NCI-H187 (cell line): ENCODE measurements at places on chromosomes 2 and 18.

DNA sequence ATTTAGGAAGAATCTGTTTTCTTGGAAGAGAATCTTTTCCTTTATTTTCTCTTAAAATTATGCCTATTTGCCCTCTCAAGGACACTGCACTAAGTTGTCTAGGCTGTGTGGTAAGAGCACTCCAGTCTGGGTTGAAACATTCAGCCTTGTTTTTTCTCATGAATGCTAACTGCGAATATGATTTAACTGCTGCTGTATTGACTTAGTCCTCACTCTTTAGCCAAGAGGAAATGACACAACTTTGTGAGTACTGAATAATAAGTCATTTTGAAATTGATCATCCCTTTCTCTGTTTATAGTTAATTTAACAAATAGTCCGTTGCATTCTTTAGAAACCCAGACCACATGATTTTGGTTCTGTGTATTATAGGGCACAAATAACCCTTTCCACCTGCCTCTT, 4.5 kb upstream of the RND3 start:
- DNase-seq, result no peak

- no peak for DNase-seq
Measured at GRCh38 chr2:46298522-46299353, 1.5 kb downstream of the EPAS1 start.

DNA sequence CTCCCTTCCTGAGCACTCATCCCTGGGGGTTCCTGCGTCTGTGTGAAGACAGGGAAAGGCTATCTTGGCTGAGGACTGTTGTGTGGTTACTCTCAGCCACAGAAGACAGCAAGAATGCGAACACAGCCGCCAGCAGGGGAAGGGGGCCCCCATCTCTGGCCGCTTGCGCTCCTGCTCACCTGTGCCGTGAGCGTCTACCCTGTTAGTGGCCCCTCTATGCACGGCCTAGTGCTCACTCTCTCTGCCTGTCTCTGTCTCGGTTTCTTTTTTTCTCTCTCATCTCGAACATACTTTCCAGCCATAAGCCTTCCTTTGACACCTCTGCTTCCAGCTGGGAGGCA, 206.7 kb upstream of the APCDD1 start:
- no peak for DNase-seq

DNA sequence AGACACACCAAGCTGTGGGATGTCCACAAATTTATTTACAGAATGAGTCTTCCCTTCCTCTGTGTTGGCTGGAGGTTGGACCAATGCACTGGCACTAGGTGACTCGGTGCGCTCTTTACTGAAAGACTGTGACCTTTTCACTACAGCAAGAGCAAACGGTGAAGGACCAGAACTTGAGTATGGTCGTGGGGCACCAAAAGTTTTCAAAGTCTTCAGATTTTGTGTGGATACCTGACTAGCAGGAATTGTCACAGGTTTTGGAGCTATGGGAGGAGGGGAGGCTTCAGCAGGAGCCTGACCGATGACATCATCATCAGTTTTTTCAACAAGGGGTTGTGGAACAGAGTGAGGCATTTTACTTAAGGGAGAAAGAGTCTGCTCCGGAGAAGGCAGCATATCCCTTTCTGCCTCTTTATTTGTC, 73.0 kb upstream of the GRB14 start:
- no peak for DNase-seq

- no peak for DNase-seq
Measured at GRCh38 chr2:201831469-201831868, 25.1 kb downstream of the CDK15 start.

GRCh38 chr2:7031547-7032245, 114.5 kb downstream of the RNF144A start:
- DNase-seq, result peak; percentile 95

DNA sequence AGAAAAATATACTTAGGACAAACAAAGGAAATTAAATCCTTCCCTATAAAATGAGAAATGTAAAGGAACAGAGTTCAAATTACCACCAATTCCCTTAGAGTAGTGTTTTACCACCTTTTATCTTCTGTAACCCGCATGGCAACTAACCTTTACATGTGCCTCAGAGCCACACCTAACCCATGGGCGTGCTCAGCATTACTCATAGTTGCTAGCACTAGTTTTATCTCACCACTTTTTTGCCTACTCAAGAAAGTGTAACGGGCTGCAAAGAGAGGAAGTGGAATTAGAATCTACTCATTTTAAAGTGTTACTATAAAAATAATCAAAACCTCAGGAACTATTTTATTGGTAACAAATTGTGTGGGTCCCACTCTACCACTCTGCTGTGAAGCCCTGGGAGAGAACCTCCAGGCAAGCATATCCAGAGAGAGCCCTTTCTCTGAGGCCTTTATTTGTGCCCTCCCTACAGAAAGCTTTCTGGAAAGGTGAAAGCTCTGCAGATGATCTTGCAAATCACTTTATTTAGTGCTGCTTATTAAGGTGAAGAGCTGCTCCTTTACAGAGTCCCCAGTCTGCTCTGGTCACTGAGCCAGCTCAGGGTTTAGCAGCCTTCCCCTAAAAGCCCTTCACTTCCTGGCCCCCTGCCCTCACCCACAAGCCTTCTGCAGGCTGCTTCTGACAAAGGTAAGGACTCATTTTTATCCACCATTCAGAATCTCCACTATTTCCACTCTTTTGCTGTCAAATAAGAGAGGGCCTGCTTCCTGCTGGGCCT, 98.8 kb downstream of the TRABD2A start:
- no peak for DNase-seq

DNA sequence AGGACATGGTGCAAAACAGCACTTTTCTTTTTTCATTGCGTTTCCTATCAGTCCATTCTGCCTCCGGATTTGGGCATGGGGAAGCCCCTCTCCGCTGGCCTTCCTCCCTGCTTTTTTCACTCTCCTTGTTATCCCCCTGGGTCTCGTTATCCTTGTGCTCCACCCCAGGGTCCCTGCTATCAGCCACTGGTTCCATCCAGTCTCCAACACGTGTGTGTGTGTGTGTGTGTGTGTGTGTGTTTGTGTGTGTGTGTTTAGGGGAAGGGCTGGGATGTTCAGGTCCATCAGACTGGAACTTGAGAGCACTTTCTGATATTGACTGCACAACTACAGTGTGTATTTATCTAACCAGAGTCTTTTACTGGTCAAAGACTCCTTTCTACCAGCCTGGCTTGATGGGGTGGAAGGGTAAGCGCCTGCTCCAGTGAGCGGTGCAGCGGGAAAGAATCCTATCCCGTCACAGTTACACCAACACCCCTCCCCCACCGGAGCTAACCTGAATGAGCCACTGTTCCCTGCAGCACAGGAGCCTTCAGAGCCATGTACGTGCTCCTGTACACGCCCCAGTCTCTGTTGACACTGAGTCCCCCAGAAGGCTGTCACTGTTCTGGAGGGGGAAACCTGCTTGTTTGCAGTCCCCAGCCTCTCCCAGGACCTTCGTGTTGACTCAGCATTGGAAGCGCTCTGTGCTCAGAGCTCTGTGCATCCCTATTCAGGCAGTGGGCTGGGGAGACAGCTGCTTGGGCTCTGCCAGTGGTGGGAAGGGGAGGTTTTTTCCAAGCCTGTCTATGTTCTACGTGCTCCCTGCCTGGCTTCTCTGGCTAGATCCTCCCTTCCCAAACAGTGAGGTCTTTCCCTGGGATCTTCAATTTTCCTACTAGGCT, 4.6 kb downstream of the INHA start:
- DNase-seq, result no peak

- DNase-seq, result peak; percentile 84
Measured at GRCh38 chr2:33033606-33034081, 86.9 kb downstream of the LTBP1 start.

DNA sequence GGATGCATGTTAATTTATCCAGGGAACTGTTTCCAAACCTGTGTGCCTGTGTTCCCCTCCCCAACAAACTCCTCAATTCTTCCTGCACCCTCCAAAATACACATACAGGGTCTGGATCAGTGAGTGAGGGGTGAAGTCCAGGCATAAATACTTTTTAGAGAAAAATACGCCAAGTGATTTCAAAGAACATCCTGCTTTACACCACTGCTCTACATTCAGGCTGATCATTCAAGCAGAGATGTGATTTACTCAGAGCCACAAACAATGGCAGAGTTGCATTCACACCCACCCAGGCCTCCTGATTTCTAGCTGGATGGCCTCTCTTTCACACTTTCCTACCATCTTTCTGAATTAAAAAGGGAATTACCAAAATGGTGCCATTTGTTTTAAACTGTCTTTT, 289.5 kb upstream of the SLC14A2 start:
- no peak for DNase-seq

DNA sequence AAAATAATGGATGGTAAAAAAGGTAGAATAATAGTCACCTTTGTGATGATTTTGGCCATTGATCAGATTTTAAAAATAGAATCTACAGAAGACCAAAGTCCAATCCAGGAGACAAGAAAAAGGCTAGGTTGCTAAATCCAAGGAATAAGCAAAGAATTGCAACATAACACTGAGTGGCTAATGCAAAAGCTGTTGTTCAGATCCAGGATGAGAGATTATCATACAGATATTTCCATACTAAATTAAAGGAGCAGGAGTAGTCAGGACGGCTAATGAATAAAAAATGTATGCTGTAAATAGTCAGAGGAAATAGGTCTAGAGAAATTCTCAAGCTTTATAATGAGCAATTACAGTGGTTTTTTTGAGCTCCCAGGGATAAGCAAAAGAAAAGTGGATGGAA, 745.9 kb upstream of the ACVR2A start:
- DNase-seq, result no peak

GRCh38 chr2:1625281-1626001, 118.9 kb downstream of the PXDN start:
- DNase-seq, result no peak

DNA sequence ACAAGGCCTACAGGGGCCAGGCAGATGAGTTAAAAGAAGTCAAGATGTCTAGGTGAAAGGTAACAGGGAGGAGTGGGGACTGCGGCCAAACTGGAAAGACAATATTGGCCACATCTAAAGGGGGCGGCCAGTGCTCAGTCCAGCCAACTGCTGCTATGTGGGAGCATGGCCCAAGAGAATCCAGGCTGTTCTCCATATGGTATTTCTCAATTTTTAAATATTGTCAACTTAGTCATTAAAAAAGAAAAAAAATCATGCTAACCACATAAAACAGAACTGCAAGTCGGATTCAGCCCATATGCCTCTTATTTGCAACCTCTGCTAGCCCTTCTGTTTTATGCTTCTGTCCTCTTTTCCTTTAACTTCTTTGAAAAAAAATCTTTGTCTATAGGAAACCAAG, 14.8 kb downstream of the TRABD2A start:
- DNase-seq, result no peak

GRCh38 chr2:154974041-154974440, 275.5 kb downstream of the KCNJ3 start:
- DNase-seq, result no peak

GRCh38 chr2:136932700-136933099, 167.4 kb downstream of the THSD7B start:
- DNase-seq, result peak; percentile 3

- DNase-seq, result no peak
Measured at GRCh38 chr2:210250622-210251021, 25.4 kb upstream of the ACADL start.

- no peak for DNase-seq
Measured at GRCh38 chr2:127320067-127320466, 26.1 kb upstream of the ERCC3 start.

GRCh38 chr2:143071185-143071876, 57.9 kb upstream of the ARHGAP15 start:
- no peak for DNase-seq

DNA sequence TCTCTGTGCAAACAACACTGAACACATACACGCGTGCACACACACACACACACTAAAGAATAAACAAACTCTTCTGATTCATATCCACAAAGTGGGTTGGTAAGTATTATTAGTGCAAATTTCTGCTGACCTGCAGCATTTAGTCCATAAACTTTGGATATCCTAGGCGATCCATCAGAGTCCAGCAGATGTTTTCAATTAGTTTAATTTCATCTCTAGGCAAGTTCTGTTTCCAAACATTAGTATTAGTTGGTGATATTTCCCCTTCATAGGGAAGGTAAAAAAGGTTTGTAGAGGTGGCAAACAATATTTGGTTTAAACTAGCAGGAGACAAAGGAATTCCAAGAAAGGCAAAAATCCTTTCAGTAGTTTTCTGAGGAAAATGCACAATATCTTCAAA, 5.7 kb downstream of the DSEL start:
- DNase-seq, result no peak

DNA sequence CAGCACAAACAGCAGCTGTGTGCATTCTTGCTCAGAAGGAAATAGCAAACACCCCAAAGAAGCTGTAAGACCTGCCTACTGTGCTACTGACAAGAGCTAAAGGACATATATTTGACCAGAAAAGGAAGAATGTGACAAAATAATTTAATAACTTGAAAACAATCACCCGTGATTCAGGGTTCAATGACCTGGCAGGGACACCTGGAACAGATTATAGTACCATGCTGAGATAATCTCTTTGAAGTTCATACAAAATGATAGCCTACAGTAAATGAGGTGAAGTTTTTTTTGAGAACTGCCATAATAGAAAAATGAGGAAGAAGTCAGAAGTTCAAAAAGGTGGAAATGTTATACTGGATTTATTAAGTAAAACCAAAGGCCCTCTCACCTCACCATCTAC, 324.8 kb upstream of the GULP1 start:
- no peak for DNase-seq

DNA sequence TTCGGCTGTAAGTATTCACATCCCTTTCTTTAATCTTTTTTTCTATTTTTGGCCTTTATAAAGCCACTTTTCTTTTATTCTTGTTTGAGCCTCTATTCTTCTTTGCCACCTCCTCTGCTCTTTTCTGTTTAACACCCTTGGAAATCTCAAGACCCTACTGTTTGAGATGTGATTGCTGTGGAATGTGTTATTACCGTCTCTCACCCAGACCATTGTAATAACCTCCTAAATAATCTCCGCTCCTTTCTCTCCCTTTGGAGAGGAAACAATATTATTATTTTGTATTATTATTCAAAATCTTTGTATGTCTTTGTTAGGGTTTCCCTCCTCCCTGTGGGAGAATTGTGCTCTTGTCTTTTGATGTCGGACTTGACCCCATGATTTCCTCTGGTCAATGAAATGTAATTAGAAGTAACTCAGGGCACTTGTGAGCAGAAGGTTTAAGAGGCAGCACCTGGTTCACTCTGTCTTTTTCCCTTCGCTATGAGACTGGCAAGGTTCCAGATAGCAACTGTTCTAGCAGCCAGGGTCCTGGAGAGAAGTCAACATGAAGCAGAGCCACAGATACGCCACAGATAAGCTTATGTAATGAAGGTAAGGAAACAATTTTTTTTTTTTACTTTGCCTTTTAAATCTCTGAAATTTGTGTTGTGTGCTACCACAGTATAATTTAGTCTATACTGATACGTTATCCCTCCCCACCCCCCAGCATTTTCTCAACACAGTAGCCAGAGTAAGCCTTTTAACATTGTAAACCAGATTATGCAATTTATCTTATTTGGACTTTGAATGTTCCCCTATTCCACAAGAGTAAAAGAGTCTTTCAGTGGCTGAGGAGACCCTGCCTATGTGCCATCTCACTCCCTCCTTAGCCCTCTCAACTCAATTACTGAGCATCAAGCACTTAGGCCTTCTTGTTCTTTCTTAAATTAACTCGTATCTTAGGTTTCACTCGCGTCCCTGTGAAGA, 601.2 kb upstream of the ZNF804A start:
- DNase-seq, result no peak

GRCh38 chr2:105671156-105671555, 73.6 kb upstream of the NCK2 start:
- DNase-seq, result no peak
